ENCODE measurements at places on chromosomes 5 and 9. TPM values are rescaled to one million over a fixed set of nuclear protein-coding genes. Genes with fewer than 3 reads are reported as not detected.

The RANBP6 gene
- total RNA-seq: 20.2 TPM

The PCDHB6 gene
- total RNA-seq: not detected

The PSD2 gene
- total RNA-seq: not detected

The LECT2 gene
- not detected for total RNA-seq

The GLRA1 gene
- total RNA-seq: not detected

The LHX3 gene
- total RNA-seq: 0.16 TPM

The SLC22A4 gene
- not detected for total RNA-seq

The SLC27A6 gene
- not detected for total RNA-seq

The FBP2 gene
- total RNA-seq: not detected

- DNase-seq: no peak
Observed at GRCh38 chr9:22211588-22212360, 202.7 kb upstream of the CDKN2B start.

GRCh38 chr5:38483805-38484398, 72.5 kb downstream of the LIFR start:
- DNase-seq: no peak

DNA sequence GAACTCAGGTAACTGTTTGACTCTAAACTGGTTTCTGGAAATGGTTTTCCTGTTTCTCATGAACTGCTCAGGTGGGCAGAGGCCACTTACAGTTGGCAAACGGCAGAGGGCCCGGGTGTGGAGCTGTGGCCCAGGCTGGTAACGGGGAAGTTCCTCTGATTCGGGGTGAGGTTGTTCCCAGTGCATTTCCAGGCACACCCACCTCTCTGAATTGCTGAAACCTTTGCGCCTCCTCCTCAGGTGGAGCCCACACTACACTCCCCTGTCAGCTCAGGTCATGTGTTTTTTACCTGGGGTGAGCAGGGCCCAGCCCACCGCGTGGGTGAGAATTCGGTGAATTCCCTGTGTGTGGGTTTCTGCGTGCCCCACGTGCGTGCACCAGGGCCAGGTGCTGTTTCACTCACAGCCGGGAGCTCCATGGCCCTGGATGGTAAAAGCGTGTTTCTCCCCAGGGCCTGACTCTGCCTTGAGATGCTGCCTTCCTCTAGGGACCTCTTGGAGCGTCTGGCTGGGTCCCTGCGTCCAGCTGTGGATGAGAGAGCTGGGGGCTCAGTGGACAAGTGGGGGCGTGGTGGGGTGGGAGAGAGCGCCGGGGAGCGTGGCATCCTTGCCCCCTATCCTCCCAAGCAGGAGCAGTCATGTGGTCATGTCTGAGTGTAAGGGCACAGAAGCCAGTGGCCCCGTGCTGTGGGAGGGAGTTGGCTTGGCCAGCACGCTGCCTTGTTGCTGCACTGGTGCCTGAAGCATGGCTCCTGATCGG, 33.5 kb upstream of the LPCAT1 start:
- DNase-seq: no peak

DNA sequence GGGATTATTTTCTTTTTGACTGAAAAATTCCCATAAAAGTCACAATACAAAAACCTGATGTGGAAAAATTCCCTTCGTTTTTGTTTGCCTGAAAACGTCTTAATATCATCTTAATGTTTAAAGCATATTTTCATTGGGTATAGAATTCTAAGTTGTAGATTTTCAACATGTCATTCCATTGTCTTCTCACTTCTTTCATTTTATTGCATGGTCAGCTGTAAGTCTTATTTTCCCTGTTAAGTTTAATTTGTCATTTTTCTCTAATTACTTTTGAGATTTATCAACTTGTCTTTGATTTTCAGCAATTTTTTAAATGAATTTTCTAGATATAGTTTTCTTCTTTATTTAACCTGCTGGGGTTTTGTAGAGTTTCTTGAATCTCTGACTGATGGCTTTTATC, 131.7 kb downstream of the FBXO38 start:
- DNase-seq: no peak

- no peak for DNase-seq
Observed at GRCh38 chr9:99712214-99712613, 109.5 kb upstream of the NR4A3 start.

DNA sequence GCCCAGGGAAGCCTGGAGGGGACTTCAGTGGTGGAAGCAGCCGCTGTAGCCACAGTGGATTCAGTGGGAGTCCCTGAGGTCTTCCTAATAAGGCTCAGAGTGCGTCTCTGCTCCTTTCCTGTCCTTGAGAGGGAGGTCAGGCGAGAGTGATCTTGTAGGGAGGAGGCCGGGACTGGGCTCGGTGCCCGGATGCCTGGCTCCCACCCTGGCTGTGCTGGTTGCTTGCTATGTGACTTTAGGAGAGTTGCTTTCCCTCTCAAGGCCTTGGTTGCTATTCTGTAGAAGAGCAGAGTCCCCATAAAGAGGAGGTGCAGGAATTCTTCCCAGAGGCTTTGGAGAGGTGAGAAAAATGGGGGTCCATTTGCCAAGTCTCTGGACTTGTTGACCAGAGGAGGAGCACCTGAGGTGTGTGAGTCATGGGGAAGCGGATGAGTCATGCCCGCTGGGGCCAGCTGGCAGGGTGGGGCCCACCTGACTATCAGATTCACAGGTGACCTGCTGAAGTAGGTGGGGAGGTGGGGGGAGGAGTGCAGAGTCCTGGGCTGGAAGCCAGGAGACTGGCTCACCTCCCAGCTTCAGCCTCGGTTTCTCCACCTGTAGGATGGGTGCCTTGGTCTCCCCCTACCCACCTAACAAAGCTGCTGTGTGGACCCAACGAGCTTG, 13.8 kb downstream of the GSN start:
- DNase-seq: no peak

GRCh38 chr9:86163503-86163902, 64.1 kb upstream of the GOLM1 start:
- no peak for DNase-seq

DNA sequence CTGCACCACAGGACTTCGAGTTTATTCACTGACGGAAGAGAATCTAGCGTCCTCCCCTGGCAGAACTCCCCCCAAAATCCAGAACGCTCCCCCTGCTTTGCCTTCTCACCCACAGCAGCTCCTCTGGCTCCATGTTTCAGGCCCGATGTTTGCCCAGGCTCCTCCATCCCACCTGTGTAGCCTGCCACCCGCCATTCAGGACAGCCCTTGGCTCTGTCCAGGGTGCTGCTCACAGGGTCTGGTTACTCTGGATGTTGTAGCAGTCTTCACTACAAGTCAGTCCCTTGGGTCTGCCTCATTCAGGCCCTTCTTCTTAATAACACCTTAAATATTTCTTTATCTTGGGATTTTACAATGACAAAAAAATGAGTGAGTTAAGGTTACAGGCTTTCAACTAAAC, 41.3 kb upstream of the SV2C start:
- DNase-seq: no peak

DNA sequence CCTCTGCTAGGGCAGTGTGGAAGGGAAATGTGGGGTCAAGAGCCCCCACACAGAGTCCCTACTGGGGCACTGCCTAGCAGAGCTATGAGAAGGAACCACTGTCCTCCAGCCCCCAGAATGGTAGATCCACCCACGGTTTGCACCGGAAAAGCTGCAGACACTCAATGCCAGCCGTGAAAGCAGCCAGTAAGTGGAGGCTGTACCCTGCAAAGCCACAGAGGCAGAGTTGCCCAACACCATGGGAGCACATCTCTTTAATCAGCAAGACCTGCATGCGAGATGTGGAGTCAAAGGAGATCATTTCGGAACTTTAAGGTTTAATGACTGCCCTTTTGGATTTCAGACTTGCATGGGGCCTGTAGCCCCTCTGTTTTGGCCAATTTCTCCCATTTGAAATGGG, 52.2 kb downstream of the GKAP1 start:
- no peak for DNase-seq

- no peak for DNase-seq
Observed at GRCh38 chr9:74949859-74950855, 2.6 kb downstream of the C9orf40 start.

DNA sequence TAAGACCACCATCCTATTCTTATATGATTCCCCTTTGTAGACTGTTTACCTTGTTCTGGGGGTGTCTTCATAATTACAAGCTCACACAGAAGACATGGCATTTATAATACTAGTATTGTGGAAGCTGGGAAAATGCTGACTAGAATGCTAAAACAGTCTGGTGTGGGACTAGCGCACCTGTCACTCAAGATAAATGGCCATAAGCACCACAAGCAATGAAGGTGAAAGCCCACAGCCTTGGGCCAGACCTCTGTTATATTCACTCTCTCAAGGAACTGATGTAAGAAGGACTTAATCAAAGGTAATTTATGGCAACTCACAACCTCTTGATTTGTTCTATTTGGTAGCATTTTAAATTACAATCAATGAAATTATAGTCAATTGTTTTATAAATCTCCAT, 721.5 kb downstream of the SEMA5A start:
- no peak for DNase-seq

- DNase-seq: no peak
Observed at GRCh38 chr5:41048986-41049385, 22.2 kb downstream of the MROH2B start.

DNA sequence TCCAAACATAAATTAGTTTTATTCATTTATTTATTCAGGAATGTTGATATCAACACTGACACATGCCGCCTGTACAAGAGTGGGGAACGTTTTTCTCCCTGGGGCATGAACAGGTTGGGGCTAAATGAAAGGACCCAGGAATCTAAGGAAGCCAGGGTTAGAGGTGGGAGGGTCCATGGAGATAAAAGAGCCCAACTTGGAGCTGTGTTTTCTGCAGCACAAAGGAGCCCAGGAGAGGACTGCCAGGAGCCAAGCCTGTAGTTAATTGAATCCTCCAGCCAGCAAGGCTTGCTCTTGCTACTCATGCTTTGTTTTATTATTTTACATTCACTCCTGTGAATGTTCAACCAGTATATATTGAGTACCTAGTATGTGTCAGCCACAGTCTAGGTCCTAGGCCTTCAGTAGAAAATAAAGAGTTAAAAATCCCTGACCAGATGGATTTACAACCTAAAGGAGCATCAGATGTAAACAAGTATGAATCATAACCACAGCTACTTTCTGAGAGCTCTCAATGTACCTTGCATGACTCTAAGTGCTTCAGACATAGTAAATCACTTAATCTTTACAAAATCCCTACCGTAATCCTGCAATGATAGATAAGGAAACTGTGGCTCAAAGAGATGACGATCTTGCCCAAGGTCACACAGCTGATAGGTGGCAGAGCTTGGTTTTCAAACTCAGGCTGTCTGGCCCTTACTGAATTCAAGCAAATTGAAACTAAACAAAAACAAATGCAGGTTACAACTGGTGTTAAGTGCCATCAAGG, 69.8 kb downstream of the ASTN2 start:
- no peak for DNase-seq

DNA sequence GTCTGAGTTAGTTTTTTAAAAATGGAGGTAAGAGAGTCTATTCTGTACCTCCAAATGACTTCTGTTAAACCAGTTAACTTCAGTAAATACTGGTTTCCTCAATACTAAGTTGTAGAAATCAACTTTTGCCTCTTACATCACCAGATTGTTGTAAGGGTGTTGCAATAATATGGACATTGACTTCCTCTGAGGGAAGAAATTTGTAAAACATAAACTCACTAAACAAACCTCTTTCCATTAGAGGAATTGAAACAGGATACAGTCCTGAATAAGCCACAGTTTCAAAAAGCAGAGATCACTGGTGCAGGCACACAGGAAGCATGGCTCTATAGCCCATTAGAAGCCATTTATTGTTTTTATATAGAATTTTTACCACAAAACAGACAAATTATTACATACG, 32.7 kb upstream of the SLCO6A1 start:
- DNase-seq: no peak

- no peak for DNase-seq
Observed at GRCh38 chr9:89533411-89534095, 35.6 kb upstream of the SEMA4D start.

- no peak for DNase-seq
Observed at GRCh38 chr5:74380193-74380592, 260.3 kb downstream of the ENC1 start.

DNA sequence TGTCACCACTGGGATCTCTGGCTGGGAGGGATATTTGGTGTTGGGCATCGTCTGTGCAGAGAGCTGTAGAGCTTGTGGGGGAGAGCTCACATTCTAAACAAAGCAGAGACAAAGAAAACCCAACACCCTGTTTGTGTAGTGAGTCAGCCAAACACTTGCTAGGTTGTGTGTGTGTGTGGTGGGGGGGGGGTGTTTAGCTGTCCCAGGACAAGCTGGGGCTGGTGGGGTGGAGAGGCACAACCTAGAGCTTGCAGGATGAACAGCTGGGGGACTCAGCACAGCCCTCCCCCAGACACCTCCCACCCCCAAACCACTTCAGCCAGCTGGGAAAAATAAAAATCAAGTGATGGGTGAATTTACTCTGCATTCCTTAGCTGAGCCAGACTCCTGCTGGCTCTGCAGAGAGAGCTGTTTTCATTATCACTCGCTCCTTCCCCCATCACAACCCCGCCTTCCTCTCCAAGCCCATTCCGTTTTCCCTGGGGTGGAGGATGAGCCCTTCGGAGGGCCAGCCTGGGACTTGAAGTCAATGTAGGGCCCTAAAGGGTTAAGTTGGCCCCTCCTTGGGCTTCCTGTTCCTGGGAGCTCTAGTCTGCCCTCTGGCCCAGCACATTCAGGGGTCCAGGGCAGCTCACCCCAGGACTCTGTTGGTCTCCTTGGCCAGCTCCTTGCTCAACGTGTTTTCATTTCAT, 2.6 kb downstream of the OLFML2A start:
- DNase-seq: no peak

GRCh38 chr9:124257070-124257843, 492 bp upstream of the NEK6 start:
- DNase-seq: no peak

GRCh38 chr9:27414220-27414761, 109.8 kb upstream of the IFNK start:
- DNase-seq: no peak

DNA sequence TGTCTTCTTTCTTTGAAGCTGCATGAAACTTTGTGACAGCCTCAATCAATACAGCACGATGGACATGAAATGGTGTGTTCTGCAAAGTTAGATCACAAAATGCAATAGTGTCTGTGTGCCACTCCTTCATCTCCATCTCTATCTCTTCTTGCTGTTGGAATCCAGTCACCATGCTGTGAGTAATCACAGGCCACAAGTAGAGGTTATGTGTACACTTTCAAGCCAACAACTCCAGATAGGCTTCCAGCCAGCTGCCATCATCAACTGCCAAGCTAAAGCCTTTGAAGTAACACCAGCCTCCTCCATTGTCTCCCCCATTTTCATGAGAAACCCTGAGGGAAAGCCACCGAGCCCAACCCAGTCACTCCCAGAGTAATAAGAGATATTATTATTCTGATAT, 360.6 kb downstream of the PTPRD start:
- DNase-seq: no peak

DNA sequence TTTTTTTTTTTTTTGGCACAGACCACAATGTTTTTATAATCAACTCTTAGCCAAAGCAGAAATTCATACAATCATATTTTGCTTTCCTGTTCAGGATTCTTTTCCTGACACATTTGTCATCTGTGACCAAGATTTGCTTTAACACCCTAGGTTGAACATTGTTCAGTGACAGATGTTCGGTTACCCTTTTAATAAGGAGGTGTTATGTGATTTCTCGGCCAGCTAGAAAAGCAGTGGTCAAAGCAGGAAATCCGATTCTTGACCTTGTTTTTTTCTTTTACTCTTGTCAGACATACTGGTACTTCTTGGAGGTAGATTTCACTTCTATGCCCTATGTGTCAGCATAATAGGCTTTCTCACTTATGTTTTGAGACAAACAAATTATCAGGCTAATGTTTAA, 335.3 kb upstream of the ACTBL2 start:
- DNase-seq: no peak

Measured in activated CD8-positive, alpha-beta T cell treated with anti-CD3 and anti-CD28 coated beads, Interleukin-2, amount 10 ng/mL, durations not matched to agents 7 days and 5 days (primary cell).